ENCODE measurements at places on chromosomes 12 and 14.
A peak's percentile ranks its signal among the peaks of the same experiment; 100 is the strongest.

- DNase-seq, result no peak
Measured at GRCh38 chr12:122100568-122100967, 22.0 kb downstream of the MLXIP start.

DNA sequence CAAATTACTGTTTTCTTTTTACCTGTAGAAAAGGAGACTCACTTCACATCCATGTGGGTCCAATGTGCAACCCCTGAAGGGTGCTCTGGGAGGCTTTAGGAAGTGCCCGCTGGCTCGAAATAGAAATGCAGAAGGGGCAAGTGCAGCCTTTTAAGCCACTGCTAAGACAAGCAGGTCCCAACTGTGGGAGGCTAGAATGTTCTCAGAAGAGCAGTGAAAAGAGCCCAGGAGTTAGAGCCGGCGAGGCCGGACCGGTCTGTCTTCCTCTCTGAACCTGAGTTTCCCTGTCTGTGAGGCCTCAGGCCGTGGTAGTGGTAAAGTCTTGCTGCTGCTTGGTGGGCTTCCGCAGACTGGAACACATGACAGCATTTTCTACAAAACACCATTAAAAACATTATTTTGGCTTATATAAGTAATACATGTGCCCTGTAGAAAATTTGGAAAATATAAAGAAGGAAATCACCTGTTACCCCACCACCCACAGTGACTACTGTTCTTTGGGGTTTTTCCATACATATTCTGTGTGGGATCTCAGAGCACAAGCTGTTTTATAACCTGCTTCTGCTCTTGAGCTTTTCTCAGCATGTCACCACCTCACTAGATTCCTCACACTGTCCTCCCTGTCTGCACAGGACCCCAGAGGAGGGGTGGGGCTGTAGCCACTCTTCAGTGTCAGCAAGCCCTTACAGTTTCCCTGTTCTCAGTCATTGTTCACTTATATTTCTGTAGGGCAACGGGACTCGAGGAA, 6.0 kb downstream of the CKB start:
- no peak for DNase-seq

DNA sequence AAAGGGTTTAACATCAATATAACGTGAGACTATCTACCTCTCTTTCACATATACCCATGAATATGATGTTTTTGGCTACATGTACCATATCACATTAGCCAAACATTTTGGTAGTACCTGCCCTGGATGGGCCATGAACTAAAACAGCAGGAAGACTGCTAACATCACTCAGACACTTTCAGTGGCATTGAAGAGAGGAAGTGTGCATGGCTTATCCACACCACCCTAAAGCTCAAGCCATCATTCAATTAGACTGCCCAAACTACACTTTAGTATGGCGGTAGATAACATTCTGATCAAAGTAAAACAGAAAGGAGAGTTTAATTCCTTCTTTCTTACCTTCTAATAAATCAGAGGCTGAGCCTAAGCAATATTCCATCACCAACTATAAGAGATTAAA, 103.0 kb downstream of the PEBP1 start:
- no peak for DNase-seq

DNA sequence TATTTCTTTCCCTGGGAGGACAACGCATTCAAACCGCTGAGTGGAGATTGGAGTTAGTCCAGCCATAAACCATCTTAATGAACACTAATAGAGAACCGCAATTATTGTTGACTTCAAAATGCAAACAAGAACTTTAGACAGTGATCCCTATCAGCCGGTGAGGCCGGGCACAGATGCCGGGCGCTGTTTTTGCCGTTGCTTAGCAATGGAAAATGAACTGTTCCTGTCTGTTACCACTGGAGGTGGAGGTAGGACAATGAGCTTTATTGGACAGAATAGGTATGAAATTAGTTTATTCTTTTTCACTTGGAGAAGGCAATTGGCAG, 216.8 kb downstream of the TTC8 start:
- DNase-seq, result no peak

DNA sequence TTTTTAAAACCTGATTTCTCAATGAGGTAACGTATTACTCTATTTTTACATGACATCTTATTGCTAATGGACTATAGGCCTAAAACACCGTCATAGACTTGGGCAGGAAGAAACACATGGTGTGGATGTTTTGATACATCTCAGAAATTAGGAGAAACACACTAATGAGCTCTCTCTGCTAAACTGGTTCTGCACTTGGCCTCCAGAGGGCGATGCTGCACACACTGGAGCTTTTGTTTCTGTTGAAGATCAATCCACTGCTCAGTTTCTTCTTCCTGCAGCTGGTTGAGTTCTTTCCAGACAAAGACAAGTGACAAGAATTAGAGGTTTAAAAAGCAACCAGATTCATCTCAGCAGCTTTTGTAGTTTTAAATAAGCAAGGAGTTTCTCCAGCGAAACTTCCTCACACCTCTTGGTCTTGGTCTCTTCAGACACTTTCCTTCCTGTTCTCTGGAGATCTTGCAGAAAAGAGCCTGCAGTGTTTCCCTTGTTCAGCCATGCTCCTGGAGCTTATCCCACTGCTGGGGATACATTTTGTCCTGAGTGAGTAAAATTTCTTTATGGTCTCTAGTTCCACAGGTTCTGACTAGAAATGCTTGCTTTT, 178.5 kb upstream of the OR4E1 start:
- peak; percentile 74 for DNase-seq

- no peak for DNase-seq
Measured at GRCh38 chr14:53360829-53361228, 207.7 kb upstream of the DDHD1 start.

GRCh38 chr12:49635036-49635435, 11.7 kb downstream of the PRPF40B start:
- DNase-seq, result no peak

GRCh38 chr12:6734506-6735387, 10.9 kb downstream of the COPS7A start:
- no peak for DNase-seq

DNA sequence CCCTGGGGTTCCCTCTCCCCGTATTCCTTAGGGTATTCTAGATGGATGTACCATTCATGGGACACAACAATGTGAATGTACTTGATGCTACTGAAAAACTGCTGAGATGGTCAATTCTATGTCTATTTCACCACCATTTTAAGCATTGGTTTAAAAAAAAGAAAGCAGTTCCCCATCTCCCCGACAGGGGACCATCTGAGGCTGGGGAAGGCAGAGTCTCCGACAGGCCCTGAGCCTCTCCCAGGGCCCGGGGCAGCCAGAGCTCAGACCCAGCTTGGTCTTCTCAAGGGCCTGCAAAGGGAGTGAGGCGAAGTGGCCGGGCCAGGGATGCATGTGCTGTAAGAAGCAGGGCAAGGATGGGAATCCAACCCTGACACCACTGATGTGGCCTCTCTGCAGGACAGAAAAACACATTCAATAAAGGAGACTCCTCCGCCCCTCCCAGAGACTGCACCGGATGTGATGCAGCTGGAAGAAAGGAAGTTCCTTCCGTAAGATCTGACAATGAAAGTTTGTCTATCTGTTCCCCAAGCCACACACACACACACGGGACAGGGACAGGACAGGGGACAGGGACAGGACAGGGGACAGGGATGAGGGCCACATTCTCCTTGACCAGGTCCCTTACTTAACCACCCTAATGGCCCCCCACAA, 234.1 kb downstream of the BCL11B start:
- no peak for DNase-seq

DNA sequence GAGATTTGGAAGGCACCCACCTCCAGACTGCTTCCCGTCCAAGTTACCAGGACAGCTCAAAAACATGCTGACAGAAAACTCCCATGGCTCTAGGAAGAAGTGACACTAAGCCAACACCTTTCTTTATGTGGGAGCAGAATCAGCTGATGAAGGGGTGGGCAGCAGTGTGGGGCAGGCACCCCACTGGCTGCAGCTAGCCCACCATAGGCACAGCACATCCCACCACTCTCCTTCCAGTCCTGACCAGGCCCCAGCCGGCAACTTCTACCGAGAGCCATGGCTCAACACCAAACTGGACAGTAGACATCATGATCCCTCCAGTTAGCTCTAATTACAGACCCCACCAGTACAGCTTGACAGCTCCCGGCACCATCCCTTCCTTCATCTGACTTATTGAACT, 45.0 kb downstream of the SH2B3 start:
- DNase-seq, result no peak

GRCh38 chr12:30980955-30981662, 54.6 kb downstream of the TSPAN11 start:
- DNase-seq, result no peak

DNA sequence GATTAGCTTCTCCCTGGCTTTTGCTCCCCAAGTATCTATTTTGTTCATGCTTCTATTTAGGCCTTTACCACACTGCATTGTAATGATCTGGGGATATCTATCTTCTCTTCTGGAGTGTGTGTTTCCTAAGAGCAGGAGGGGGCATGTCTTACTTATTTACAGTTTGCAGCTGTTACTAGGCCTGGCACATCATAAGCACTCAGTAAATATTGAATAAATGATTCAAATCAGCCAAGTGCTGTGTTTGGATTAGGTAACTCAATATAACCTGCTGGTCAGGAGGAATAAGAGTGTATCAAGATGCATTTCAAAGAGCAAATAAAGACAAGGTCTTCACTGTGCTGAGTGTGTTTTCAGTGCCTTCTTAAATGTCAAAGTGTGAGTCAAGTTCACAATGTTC, 186.1 kb downstream of the FOXG1 start:
- no peak for DNase-seq

DNA sequence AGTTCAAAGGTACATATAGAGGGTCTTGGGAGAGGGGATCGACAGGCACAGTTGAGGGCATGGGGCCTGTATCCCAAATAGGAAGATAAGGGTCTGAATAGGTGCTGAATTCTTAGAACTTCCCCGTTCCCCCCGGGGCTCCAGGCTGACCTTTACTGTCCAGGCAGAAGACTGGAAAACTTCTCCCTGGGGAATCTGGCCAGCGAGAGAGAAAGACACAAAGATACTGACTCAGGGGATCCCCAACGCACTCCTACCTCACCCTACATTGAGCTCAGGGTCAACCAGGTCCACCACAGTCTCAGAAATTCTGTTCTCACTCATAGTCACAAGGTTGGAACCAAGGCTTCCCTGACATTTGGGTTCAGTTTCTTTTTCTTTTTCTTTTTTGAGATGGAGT, 46.2 kb downstream of the ACACB start:
- no peak for DNase-seq

DNA sequence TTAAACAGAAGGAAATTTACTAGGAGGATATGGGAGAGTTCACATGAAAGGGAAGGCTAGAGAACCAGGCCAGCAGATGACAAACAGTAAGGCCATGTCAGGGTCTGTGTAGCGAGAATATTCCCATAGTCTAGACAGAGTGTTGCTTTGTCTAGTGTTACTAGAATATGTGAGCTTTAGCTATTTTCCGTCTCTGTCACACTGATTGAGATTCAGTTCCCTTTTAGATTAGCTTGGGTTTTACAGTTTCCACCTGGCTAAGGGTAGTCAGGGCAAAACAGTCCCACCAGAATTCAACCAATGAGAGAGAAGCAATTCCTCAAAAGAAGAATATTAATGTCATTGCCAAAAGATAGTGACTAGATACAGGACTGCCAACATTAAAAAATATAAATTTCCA, 82.8 kb upstream of the MDM1 start:
- DNase-seq, result no peak

DNA sequence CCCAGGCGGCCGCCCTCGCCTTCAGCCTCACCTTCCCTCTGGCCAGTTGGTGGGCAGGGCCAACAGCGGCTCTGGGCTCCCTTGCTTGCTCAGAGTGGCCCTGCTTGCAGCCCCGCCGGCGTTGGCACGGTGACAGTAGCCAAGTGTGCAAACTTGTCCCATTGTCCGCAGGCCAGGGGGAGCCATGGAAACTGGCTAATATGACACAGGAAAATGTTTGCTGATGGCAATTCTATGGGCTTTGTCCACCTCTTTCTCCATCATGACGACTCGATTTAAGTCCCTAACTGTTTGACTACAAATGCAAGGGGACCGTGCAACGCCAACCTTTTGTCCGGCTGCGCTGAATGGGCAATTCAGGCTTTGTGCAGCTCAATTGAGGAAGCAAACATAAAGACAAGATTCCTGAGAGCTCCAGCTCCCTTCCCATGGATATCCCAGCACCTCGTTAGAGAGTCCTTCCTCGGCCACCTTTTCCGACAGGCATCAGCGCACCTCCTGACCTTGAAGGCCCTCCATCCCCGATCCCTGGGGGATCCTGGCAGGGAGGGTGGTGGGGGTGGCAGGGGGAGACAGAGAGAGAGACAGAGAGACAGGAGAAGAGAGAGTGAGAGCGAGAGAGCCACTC, 785 bp upstream of the FAM181A start:
- DNase-seq, result no peak

DNA sequence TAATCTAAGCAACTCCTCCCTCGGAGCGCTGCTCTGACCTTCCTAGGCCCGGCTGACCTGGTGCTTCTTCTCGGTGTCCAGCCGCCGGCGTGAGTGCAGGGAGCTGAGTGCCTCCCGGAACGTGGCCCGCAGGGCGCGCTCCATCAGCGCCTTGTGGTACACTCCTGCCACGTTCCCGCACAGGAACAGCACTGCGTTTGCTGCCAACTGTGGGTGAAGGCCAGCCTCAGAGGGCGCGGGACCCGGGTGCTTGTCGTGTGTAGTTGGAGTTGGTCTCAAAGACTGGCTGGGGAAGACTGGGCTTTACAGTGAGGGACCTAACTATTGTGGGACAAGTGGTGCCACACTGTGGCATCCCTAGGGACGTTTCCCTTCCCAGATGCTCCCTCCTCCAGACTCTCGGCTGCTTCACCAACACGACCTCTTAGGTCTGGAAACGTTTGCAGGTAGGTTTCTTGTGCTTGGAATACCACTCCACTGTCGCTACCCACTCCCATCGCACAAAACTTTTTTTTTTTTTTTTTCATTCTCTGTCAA, 3.1 kb downstream of the ADCY4 start:
- no peak for DNase-seq

DNA sequence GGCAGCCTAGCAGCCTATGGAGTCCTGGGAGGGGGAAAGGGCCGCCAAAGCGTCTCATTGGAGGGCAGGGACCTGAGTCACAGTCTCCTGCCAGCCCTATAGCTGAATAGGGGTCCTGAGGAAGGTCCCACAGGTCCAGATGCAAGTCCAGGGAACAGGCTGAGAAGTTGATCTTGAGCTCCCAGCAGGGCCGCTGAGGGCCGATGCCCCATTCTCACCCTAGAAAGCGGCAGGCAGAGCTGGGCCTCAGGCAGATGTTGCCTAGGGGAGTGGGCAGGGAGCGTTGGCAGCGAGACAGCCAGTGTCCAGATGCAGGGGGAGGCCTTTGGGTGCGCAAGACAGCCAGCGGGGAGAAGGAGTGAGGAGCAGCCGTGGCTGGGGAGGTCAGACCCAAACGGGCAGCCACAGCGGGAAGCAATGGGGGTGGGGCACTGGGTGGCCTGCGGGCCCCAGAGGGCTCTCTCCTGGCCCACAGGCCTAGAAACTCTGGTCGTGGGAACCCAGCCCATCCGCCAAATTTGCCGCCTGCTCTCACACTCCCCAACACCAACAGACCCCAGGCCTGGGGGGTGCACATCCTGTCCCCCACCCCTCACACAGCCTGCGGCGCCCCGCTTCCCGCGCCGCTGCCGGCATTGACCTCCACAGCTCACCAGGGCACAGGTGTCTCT, 1.1 kb downstream of the HDAC7 start:
- DNase-seq, result peak; percentile 22

DNA sequence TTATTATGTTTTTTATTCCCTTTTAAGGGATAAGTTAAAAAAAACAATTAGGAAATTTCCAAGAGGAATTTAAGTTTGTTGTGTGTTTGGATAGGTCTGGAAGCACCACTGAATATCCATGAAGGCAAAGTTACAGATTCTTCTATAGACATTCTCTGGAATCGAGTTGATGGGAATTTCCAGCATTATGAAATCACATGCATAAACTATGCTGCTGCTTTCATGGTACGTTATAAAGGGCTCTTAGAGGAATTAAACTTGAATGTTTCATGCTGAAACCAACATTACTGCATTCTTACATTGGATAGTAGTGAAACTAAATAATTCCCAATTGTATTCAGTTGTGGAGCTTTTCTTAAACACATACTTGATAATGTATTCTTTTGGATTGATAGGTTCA, 21.5 kb upstream of the PTPRQ start:
- DNase-seq, result no peak

Data from stimulated activated effector memory CD8-positive, alpha-beta T cell treated with anti-CD3 and anti-CD28 coated beads, Interleukin-12 subunit alpha, Interleukin-12 subunit beta, amount 100 ng/mL, for 72 hours (primary cell).